ENCODE measurements at places on chromosomes 11 and 22.

GRCh38 chr11:2035382-2035781 lies 37.7 kb upstream of the H19 start:
- no peak for DNase-seq

GRCh38 chr11:11572386-11572785 lies 49.4 kb downstream of the GALNT18 start:
- DNase-seq, result no peak

GRCh38 chr22:36470994-36471331 lies 10.5 kb downstream of the TXN2 start:
- no peak for DNase-seq

DNA sequence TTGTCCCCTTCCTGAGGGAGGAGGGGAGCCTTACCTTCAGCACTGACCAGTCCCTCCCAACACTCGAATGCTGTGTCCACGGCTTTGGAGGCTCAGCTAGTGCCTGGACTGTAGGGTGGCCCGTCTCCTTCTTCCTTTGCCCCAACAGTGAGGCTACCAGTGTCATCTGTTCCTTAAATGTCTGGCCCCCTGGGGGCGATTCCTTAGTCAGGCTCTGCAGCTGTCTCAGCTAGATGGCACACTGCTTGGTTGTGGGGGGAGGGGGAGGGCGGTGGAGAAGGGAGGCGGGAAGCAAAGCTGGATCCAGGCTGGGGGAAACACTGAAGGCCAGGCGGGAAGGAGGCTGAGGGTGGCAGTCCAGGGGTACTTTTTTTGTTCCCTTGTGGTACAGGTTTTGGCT lies at the start of gene IGSF22:
Gene IGSF22 (minus strand): TSS at position 149 of the 400 bp plus-strand sequence. CDS start 1,952 bp downstream, outside the sequence.
- DNase-seq, result no peak

DNA sequence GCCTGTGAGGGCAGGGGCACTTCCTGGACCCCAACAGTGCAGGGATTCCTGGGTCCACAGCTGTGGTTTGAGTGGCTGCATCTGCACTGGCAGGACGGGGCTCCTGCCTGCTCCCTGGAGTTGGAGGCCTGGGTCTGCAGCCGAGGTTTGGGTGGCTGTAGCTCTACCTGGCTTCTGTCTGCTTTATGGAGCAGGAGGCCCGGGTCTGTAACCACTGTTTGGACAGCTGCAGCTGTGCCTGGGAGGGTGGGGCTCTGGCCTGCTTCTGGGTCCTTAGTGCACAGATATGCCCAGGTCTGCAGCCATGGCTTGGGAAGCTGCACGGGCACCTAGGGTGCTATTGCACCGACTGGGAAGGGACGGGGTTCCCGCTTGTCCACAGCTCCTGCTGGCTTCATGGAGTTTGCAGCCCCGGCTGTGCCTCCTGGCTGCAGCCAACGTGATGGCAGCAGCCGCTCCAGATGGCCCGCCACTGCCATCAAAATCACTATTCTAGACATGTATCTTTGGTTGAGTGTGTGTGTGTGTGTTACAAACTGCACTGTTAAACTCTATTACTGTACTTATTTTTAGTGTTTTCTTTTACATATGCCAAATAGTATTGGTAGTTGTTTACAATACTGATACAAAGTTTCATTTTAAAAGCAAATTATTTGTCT lies 412.3 kb upstream of the KIRREL3 start:
- no peak for DNase-seq

DNA sequence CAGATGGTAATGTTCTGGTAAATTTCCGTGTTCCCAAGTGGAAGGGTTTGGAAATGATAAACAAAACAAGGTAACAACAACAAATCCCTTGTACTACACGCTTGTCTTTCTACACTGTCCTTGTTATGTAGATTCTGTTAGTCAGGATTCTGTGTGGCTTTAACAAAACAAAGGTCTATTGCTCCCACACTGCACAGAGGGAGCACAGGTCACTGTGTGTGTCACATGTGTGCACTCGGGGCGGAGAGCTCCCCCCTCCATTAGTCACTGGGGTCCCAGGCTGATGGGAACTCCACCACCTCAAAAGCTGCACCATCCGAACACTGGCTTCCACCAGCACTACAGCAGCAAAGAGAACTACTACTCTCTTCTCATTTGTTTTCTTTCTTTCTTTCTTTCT lies 227.9 kb downstream of the NTM start:
- DNase-seq, result no peak

GRCh38 chr11:106491751-106492150 lies 414.3 kb downstream of the AASDHPPT start:
- no peak for DNase-seq

GRCh38 chr11:12927221-12927620 lies 81.9 kb upstream of the RASSF10 start:
- DNase-seq, result no peak

DNA sequence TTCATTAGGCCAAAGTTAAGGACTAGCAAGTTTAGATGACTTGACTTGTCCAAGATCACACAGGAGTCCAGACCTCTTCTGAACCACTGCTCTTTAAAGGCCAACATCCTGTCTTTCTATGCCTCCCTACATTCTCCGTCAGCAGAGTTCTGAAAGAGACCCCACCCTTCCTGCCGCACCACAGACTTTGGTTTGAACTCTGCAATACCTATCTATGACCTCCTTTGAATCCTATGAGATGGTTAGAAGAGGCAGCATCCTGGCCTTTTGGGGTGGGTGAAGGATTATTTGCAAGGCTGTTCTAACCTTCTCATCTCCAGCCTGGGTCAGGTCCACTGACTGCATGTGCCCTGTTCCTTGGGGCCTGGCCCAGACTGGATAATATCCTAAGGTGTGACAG lies 4.3 kb upstream of the RRM1 start:
- DNase-seq, result no peak

DNA sequence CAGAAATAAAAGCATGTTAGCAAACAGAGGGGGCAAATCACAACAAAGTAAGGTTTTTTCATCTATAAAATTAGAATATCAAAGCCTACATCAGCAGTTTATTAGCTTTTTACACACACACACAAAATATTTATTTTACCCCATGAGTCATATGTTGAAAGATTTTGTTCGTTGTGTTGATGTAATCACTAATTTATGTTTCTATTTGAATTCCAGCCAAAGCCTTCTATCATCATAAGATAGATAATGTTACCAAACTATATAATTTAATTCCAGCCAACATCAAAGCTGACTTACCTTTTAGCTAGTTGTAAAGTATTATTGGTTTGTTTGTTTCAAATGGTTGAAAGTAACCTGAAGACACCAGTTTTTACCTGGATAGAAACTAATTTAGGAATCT lies 458.0 kb upstream of the ARHGAP42 start:
- DNase-seq, result no peak

DNA sequence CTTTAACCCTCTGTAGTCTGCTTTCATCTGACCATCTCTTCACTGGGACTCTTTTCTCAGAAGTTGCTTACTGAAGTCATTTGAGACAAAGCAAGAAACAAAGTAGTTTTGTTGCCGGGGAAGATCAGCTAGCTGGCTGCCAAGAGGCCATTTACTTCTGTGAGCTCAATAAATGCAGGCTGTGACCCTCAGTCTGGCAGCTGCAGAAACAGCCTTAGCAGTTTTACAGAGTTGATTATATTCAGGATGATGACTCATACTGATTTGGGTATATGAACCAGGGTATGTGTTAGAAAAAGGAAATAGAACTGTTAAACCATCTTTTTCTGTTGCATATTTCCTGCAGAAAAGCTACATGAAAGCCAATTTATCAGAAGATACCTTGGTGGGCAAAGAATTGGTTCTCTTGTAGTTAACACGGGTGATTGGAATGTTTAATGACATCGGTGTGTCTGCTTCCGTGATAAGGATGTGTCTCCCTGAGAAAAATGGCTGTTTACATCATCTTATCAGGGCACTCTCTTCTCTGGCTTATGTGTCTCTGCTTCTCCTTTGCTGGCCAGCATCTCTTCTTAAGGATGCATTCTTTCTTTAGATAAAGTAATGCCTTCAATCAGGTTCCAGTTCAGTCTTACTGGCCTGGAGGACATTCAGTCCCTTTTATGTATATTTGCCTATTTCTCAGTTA lies 18.5 kb downstream of the FIBIN start:
- DNase-seq, result no peak

DNA sequence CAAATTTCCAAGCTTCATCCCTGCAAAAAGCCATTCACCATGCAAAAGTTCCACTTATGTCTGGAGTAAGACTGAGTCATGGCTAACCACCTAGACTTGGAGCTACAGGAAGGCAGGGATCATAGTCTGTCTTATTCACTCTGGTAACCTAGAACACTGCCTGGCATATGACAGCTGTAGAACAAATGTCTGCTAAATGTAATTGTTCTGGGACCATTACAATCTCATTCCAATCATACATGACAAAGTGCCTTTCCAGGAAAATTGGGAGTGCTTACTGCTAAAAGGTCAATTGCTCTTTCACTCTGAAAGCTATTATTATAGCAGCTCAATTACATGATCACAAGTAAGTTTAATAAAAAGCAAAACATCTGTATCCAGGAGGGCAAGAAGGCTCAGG lies 99.1 kb upstream of the CHRM4 start:
- no peak for DNase-seq

GRCh38 chr11:122807731-122808477 lies 30.4 kb upstream of the CRTAM start:
- DNase-seq, result no peak

GRCh38 chr11:15586741-15587473 lies 472.2 kb downstream of the INSC start:
- no peak for DNase-seq

- no peak for DNase-seq
Observed at GRCh38 chr11:14259186-14259784, 99.7 kb downstream of the RRAS2 start.

- peak; percentile 10 for DNase-seq
Observed at GRCh38 chr11:129694966-129695365, 120.7 kb upstream of the TMEM45B start.

DNA sequence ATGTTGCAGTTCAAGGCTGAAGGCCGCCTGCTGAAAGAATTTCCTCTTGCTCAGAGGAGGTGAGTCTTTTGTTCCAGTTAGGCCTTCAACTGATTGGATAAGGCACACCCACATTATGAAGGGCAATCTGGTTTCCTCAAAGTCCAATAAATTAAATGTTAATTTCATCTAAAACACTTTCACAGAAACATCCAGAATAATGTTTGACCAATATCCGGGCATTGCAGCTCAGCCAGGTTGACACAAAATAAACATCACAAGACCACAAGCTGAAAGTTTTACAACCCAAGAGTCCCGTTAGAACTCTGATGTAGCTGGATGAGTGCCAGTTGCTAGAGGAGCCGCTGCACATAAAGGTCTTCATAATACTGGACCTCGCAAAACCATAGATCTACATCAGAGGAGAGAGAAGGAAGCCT lies 64.9 kb upstream of the EED start:
- DNase-seq, result no peak

- no peak for DNase-seq
Observed at GRCh38 chr11:120543521-120544215, 32.1 kb downstream of the GRIK4 start.

GRCh38 chr11:94678236-94678635 lies 89.9 kb upstream of the AMOTL1 start:
- no peak for DNase-seq

DNA sequence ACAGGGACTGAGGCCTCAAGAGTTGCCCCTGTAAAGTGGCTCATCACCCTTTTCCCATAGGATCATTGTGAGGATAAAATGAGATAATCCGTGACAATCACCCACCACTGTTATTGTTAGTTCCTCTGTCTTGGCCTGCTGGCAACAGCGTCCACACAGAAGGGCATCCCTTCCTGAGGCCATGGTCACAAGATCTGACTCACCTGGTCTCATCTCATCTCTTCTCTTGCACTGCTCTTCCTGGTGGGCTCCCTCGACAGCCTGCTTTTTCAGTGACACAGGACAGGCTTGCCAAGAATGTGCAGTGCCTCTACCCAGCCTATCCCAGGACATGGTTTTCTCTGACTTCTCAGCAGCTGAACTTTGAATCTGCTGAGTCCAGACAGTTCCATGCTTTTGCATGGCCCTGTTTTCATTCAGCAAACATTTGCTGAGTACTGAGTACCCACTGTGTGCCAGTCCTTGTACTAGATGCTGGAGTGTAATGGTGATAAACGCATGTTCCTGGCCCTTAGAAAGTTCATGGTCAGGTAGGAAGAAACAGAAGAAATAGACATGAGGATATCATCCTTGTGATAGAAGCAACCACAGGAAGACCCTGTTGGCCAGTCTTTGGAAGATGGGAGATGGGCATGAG lies 3.3 kb downstream of the STX3 start:
- no peak for DNase-seq

GRCh38 chr11:101870510-101870909 lies 44.3 kb upstream of the CEP126 start:
- peak; percentile 48 for DNase-seq

GRCh38 chr11:1569251-1569780 lies 2.8 kb downstream of the DUSP8 start:
- no peak for DNase-seq

GRCh38 chr11:33376331-33377310 lies 119.4 kb downstream of the HIPK3 start:
- DNase-seq, result no peak
